Tibial nerve (tissue), 4 donors: ENCODE measurements at places on chromosomes 5 and 9.

- DNase-seq, result no peak
Measured at GRCh38 chr5:34562791-34563190, 93.3 kb upstream of the RAI14 start.

GRCh38 chr5:79149433-79149832, 37.8 kb downstream of the BHMT start:
- DNase-seq, result no peak

- no peak for DNase-seq
Measured at GRCh38 chr5:123490974-123491373, 21.0 kb upstream of the CSNK1G3 start.

- no peak for DNase-seq
Measured at GRCh38 chr5:59275510-59276324, 617.8 kb downstream of the PDE4D start.

DNA sequence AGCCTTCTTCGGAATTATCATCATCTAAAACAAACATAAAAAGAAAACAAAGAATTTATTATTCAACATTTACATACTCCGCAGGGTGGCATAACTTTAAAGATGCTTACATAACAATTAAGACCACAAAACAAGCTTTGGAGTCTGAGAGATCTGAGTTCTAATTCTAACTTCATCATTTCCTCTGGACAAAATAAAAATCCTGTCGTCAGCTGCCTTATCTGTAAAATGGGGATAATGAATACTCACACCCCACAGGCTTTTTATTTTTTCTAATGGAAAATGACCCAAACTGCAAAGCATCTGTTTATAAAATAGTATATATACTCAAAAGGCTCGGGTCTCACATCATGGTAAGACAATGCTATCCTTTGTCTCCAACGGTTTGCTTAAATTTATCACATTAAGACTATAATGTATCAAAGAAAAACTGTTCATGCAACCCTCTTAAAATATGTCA, 4.3 kb downstream of the ARRDC3 start:
- no peak for DNase-seq

DNA sequence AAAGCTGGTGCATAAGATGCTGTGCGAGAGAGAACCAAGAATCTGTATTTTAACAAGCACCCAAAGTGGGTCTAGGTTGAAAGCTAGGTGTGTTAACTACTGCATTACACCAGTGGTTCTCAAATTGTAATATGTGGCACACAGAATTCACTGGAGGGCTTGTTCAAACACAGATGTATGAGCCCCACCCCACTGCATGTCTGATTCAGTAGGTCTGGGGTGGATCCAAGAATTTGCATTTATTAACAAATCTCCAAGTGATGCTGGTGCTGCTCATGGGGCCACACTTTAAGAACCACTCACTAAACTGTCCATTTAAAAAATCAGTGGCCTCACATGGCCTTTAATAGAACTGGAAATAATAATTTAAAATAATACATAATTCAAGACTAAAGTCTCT, 40.4 kb downstream of the LPAR1 start:
- no peak for DNase-seq

- DNase-seq, result no peak
Measured at GRCh38 chr9:91949392-91949945, 559 bp downstream of the ROR2 start.

DNA sequence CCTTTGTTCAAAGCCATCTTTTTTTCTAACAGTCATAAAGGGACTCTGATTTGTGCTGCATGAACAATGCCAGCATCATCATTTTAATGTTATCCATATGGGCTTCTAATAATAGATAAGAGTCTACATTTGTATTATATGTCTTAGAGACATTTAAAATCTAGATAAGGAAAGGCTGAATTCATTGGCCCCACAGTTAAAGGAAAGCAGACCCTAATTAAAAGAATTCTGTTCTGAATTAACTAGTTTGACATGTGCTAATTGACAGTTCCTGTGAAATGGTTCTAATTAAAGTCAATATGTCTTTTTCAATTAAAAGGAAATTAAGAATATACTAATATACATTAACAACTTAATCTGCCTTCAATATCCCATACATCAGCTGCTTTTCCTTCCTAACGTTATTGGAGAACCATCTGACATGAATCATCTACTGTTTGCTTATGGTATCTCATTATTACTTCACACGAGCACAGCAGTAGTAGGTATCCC, 104.7 kb downstream of the NR2F1-AS1 start:
- DNase-seq, result no peak

DNA sequence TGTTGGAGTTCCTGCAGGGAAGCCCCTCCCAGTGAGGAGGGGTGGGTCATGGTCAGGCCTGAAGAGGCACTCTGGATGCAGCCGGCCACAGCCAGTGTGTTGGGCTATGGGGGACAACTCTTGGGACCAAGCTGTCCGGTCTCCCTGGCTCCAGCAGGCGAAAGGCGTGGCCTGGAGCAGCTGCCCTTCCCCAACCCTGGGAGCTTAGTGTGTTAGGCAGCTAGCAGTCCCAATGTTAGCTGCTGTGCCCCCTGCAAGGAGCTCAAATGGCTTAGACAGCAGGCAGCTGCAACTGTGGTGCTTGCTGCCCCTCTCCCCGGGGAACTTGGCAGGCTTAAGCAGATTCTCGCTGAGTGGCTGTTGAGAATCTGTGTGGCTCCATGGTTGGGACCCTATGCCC, 67.5 kb upstream of the ACTBL2 start:
- DNase-seq, result no peak

DNA sequence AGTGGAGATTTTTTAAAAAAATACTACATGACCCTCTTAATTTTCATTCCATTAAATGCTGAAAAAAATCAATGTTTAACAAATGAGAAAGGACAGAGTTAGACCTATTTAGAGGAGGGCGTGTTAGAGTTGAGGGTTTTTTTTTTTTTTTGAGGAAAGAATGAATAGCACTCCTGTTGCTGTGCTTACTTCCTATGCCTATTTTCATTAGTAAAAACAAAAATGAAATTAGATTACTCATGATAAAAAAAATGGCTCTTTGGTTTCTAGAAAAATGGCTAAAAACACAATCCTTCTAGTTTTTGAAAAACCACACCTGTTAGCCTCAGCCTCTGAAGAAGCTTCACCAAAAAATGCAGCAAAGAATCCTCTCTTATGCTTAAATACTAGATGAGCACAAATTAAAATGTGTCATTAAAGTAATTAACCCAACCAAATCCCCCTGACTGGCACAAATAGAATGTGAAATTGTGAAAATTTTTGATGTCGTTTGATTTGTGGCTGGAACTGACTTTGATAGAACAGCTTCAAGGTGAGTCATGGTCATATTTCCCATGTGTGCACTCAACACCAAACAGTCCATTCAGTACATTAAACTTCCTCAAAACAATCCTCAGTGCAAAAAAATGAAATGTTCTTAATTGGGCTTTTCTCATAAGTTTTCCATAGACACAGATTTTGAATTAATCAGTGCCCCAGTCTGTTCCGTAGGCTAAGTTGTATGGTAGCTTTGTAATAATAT, 98.0 kb downstream of the MACIR start:
- DNase-seq, result no peak

DNA sequence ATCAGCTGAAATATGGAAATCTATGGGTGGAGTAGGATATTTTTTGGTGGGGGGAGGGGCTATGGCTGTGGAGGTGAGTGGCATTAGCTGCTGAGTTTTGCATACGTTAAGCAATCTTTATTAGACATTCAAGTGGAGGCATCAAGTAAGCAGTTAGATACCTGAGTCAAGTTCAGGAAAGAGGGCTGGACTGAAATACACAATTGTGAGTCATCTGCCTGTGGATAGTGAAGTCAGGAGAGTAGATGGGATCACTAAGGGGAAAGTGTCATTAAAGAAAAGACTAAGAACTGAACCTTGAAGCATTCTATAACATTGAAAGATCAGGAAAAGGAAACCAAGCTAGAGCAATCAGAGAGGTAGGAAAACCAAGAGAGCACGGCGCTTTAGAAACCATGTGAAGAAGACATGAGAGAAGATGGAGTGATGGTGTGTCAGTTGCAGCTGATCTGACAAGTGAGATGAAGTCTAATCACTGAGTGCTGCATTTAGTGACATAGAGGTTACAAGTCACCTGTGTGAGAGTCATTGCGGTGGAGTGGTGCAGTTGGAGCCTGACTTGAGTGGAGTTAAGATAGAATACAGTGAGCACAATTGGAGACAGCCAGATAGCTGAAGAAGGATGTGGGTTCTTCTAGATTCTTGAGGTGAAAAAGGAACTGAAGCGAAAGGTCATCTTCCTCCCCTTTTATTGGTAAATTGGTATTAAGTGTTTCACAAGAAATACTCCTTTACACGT, 88.7 kb downstream of the PIP5K1B start:
- no peak for DNase-seq

- DNase-seq, result no peak
Measured at GRCh38 chr5:117138523-117138922, 563.9 kb upstream of the SEMA6A start.

DNA sequence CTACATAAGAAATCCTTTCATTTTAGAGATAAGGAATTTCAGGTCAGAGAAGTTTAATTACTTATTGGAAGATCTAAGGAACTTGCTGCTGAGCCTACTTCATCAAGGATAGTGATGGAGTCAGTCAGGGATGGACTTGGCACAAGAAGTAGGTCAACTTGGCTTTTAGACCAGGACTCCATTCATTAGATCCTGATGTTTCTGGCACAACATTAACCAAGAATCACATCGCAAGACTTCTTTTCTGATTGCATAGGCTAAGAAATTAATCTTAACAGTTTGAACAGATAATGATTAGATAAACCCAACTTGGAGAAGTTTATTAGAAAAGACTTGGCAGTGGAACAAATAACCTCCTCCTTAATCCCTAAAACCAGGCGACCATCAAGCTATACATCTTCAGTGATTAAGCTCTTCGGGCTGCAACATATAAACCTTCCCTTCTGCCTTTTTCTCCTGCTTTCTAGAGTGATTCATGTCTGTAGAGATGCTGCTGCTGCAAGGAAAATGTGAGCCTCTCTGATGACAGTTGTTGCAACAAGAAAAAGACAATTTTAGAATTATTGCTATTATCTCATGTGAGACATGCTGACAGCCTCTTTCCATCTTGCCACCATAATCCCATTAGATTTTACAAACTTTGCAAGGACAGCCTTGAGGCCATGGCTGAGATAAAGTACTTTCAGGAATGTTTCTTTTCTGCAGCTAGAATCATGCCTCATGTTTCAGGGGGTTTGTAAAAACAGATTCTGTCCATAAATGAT, 207.9 kb upstream of the SLC27A6 start:
- no peak for DNase-seq

DNA sequence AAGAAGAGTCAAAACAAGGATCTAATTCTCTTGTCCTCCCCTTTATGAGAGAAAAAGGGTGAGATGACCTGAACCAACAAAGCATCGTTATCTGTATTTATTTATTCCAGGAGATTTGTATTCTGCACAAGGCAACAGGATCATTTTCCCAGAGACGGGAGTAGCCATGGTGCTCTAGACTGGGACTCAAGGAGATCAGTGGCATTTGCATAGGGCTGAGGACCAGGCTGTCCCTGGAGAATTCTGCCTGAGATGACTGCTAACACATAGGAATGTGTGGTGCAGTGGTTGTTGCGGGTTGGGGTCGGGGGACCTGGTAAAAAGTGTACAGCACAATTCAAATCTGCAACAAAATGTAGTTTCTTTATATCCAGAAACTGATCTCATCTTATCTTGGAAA, 22.3 kb upstream of the ZNF474 start:
- no peak for DNase-seq

GRCh38 chr5:24598956-24599355, 45.8 kb downstream of the CDH10 start:
- DNase-seq, result no peak

GRCh38 chr5:112434641-112435040, 15.6 kb upstream of the EPB41L4A start:
- DNase-seq, result no peak

- DNase-seq, result no peak
Measured at GRCh38 chr9:18579536-18579935, 105.6 kb downstream of the ADAMTSL1 start.

GRCh38 chr5:140674211-140674610, 835 bp upstream of the DND1 start:
- DNase-seq, result no peak

DNA sequence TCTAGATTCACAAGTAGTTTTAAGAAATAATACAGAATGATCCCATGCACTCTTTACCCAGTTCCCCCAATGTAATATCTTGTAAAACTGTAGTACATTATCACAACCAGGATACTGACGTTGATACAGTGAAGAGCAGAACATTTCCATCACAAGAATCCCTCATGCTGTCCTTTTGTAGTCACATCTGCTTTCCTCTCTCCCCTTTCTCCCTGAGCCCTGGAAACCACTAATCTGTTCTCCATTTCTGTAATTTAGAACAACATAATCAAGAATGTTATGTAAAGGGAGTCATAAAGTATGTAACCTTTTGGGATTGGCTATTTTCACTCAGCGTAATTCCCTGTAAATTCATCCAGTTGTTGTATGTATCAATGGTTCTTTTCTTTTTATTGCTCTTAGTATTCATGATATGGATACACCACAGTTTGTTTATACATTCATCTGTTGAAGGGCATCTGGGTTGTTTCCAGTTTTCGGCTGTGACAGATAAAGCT, 61.1 kb downstream of the ERCC6L2 start:
- DNase-seq, result no peak

GRCh38 chr5:152547202-152547601, 142.1 kb upstream of the NMUR2 start:
- DNase-seq, result no peak

DNA sequence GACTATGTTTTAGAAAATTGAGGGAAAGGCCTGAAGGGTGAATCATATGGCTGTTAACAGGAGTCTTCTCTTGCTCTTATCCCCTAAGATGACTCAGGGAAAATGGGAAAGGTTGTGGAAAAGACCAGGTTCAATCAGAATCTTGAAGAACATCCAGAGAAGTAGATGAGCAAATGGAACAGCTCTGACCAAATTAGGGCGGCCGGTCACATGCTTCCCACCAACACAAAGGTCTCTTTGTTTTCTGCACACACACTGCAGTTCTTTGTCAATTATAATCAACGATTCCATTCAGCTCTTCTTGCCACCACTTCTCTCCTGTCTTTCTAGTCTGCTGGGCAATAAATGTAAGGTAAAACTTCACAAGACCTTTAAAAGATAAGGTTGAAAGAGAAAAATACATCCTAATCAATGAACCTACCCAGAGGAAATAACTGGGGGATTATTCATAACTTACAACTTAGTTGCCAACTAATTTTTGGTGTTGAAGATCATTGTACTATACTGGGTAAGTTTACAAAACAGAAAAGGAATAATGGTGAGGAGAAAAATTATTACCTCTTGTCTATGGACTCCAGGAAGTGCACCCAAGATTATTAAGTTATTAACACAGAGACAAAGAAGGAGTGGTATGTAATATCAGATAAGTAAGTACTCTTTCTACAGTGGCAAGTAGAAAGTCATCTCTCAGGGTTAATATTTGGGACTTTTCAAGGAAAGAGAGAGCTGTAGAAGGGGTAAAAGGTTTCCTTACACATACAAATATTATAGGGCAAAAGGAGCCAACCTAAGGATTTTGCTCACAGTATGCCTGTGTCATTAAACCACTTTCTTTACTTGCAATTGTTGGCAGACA, 441.9 kb upstream of the PIK3R1 start:
- DNase-seq, result no peak

- DNase-seq, result no peak
Measured at GRCh38 chr9:114487607-114488300, 17.5 kb downstream of the WHRN start.

GRCh38 chr5:141882594-141883183, 4.5 kb upstream of the PCDH1 start:
- no peak for DNase-seq
